Mesenchymal stem cell (in vitro differentiated cells and primary cell): ENCODE measurements at places on chromosomes 7 and 10.

GRCh38 chr7:81013083-81013817 lies 94.4 kb upstream of the SEMA3C start:
- DNase-seq = peak; percentile 50

DNA sequence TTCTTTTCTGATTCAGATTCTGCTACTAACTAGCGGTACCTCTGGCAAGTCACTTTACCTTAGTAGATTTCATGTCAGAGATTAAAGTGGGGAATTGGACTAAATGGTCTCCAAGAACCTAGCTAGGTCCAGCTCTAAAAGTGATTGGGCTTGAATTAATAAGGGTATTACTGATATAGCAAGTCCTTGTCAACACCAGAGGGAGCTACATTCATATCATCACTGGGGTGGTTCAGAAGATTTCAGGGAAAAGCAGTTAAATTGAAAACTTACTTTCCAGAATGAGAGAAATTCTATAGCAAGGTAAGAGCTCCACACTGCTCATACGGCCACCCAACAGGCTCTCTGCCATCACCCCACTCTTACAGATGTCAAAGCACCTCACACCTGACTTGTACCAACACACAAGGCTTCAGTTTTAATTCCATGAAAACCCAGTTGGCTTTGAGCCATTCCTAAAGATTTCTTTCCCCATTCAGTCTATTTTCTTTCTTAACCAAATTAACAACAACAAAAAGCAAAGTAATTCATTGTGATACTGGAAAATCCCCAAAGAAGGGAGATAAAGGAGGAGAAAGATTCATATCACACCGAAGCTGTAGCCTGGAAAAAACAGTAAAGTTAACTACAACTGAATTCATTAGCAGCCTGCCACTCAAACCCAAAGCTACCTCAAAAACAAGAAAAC lies 38.0 kb upstream of the SPOCK2 start:
- peak; percentile 63 for DNase-seq

DNA sequence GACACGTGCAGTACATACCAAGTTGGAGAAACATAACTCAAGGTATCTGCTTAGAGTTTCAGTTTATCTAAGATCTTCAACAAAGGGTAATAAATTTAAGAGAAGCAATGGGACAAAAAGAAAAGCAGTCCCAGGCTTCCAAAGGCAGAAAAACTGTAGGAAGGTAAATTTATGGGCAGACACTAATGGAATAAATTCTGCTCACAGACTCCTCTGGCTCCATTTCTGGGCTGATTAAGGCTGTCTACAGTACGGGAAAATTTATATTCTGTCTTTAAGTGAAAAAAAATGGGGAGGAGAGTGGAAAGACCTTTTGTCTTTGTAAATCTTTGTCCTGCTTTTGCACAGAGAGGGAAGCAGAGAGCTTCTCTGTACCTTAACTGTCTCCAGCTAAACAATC lies 587.5 kb upstream of the IGFBP3 start:
- DNase-seq = no peak

GRCh38 chr10:27253576-27253975 lies 13.0 kb upstream of the ACBD5 start:
- DNase-seq = no peak

DNA sequence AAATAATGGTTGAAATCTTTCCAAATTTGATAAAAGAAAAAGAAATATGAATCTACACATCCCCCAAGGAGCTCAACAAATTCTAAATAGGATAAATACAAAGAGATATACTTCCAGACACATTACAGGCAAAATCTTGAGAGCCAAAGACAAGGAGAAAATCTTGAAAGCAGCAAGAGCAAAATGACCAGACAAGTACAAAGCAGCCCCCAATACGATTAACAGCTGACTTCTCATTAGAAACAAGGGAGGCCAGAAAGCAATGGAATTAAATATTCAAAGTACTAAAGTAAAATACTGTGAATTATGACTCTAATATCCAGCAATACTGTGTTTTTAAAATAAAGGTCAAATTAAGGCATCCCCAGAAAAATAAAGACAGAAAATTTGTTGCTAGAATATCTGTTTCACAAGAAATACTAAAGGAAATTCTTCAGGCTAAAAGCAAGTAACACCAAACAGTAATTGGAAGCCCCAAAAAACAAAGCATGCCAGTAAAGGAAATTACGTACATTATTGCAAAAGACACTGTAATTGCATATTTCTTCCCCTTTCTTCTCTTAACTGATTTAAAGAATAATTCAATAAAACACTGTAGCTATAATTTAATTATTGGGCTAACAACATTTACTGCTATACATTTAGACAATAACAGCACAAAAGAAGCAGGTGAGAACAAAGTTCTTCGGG lies 36.4 kb downstream of the ZNF438 start:
- no peak for DNase-seq

GRCh38 chr7:47170516-47170915 lies 411.4 kb downstream of the TNS3 start:
- DNase-seq = no peak

- DNase-seq = peak; percentile 22
These were observed 9.2 kb downstream of the BNIP3 start for GRCh38 chr10:131972474-131973071.

GRCh38 chr10:22003964-22004281 lies 393 bp upstream of the DNAJC1 start:
- DNase-seq = no peak

DNA sequence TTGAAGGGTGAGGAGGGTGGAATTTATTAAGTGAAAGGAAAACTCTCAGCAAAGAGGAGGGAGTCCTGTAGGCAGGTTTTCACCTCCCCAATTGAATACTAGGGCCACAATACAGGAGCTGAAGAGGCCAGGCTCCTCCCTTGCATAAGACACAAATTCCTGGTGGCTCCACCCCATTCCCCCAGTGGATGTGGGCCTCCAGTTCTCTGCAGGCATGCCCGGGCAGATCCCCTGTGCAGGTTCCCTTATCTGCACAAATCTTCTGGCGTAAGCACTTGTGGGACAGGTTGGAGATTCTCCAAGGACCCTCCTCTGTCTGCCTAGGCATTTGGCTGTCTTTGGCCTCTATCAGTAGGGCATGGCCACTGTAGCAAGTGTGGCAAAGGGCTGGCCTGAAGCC lies 847.1 kb upstream of the MBL2 start:
- no peak for DNase-seq

DNA sequence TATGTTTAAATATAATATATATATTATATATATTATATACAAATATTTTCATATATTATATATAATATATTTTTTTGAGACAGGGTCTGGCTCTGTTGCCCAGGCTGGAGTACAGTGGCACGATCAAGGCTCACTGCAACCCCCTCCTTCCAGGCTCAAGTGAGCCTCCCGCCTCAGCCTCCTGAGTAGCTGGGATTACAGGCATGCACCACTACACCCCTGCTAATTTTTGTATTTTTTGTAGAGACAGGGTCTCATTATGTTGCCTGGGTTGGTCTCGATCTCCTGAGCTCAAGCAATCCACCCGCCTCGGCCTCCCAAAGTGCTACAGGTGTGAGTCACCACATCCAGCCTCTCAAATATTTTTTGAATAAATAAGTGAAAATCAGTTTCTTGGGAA lies 215.5 kb downstream of the GATA3 start:
- no peak for DNase-seq

DNA sequence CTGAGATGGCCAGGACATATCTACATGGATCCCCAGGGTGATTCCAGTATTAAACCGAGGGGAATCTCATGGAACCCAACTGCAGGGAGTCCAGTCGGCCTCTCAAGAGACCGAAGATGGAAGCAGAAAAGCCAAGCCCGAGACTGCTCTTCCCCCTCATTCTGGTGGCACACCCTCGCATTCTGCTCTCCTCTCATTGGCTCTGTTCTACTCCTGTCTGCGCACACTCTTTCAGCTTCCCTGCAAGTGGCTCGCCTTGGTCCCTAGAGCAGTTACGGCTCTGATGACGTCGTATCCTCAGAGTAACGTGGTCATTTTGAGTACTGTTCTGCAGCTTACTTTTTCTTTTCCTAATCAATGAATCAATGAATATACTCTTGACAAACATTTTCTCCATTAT lies 72.6 kb upstream of the RHEB start:
- DNase-seq = no peak

GRCh38 chr7:133830081-133830480 lies 297.1 kb upstream of the LRGUK start:
- no peak for DNase-seq

DNA sequence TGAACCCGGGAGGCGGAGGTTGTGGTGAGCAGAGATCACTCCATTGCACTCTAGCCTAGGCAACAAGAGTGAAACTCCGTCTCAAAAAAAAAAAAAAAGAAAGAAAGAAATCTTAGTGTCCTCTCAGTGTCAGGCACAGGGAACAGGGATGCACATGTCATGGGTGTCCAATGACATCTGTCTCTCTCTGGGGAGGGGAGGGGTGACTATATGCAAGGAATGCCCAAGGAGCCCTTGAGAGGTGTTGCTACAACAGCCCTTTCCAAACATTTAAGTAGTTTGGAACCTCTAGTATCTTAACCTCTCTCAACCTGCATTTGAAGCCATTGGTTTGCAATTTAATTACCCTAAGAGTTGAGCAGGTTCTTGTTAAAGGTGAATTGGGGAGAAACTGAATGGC lies 28.9 kb downstream of the PDLIM1 start:
- DNase-seq = no peak

DNA sequence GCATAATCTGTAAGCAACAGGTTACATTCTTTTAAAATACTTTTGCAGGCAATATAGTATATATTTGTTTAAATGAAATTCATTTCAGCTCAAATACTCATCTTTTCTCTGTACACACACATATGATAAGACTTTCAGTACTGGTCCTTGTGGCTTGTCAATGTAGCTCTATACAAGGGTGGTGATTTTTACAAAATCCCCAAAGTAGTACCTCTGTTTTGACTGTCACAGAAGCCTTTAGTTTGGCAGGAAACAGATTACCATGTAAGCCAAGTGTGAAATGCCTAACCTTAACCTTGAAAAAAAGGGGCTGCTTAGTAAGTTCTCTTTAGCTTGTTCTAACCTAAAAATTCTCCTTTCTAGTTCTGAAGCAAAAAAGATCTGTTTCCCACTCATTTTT lies 87.9 kb downstream of the KCND2 start:
- no peak for DNase-seq
